ENCODE measurements at places on chromosomes 1 and 21. TPM values are rescaled to one million over a fixed set of nuclear protein-coding genes. Genes with fewer than 3 reads are reported as not detected.

- DNase-seq, result no peak
These were observed 327.5 kb downstream of the SETD4 start for GRCh38 chr21:35732788-35733187.

- no peak for DNase-seq
These were observed 35.0 kb downstream of the GALNT2 start for GRCh38 chr1:230102046-230102445.

GRCh38 chr1:240619906-240620621 lies 8.1 kb upstream of the GREM2 start:
- no peak for DNase-seq

DNA sequence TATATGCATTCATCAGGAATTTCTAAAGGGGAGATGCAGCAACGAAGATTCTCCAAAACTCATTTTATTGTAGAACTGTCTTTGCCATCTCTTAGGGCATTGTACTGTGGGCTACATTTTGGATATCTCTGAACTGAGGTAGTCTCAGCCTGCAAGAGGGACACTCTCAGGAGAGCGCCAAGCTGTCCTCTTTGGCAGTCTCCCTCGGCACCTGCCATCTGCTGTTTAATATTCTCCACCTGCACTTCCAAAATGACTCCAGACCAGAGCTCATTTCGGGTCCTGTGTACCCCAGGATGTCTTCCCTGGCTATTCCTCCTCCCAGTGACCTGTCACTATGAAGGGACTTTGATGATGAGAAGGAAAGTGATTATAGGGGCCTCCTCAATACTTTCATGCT lies 356.3 kb upstream of the C1orf174 start:
- DNase-seq, result no peak

DCDC2B gene
- polyA plus RNA-seq, result 3.1 TPM

CFHR4 gene
- polyA plus RNA-seq, result not detected

DNA sequence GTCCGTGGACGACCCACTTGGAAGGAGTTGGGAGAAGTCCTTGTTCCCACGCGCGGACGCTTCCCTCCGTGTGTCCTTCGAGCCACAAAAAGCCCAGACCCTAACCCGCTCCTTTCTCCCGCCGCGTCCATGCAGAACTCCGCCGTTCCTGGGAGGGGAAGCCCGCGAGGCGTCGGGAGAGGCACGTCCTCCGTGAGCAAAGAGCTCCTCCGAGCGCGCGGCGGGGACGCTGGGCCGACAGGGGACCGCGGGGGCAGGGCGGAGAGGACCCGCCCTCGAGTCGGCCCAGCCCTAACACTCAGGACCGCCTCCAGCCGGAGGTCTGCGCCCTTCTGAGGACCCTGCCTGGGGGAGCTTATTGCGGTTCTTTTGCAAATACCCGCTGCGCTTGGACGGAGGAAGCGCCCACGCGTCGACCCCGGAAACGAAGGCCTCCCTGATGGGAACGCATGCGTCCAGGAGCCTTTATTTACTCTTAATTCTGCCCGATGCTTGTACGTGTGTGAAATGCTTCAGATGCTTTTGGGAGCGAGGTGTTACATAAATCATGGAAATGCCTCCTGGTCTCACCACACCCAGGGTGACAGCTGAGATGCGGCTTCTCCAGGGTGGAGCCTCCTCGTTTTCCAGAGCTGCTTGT lies 32.4 kb downstream of the PRMT2 start:
- DNase-seq, result no peak

PTPRF gene
- 204 TPM for polyA plus RNA-seq

DNA sequence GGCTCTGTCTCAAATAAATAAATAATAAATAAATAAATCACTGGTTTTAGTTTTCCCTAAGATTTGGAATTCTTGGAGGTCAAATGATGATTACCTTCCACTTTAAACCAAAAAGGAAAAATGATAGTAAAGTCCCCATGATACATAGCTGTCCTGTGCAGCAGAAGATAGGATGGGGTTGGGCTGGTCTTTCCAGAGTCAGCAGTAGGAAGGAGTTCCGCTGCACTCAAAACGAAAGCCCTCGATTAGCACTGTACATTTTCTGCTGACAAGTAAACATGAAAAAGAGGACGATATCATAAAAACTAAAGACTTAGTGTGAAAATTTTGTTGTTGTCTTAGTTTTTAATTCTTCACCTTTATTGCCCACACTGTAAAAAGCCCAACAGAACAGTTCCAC lies 79.7 kb downstream of the ATP5PO start:
- DNase-seq, result no peak

- no peak for DNase-seq
These were observed 25.7 kb downstream of the MIA3 start for GRCh38 chr1:222643606-222643937.

DNA sequence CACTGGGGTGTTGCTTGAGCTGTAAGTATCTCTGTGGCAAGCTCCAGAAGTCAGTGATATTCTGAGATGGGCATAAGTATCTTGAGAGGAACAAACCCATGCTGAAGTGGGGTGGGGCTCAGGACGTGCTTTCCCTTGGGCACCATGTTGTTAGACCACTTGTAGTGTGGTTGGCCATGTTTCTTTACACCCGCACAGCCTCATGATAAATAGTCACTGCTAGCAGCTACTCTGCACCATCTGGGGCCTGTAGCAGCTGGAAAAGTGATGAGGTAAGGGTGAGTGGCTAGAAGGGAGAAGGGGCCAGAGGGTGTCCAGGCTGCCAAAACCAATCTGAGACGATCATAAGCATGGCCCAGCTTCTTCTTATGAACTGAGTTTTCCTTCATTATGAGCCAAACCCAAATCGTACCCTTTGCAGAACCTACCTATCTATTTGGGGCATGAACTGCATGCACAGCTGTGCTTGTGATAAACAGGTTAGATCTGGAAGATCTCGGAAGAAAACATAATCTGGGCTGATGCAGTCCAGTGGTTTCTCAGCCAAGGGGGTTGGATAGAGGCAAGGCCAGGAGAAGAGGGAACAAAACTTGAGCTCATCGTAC lies 91.9 kb upstream of the IRF2BP2 start:
- no peak for DNase-seq

- no peak for DNase-seq
These were observed 94.1 kb downstream of the SIK1 start for GRCh38 chr21:43332861-43333297.

GRCh38 chr1:3363023-3363422 lies 91.4 kb upstream of the ARHGEF16 start:
- DNase-seq, result no peak

DNA sequence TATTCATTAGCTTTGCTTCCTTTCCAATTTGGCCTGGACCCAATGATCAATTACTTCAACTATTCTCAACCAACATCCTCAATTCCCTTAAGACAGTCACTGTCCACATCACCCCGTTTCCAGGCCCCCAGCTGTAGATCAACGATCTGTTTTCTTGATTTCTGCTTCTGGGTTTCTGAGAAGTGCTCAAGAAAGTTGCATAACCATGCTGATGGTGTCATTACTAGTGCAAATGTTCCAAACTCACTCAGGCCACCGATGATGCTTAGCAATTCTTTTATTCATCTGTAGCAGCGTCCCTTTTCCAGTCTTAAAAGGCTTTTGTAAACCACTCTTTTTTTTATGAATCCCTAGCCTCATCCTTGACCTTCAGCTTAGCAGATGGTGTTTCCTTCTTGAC lies 155.8 kb upstream of the PTGFR start:
- DNase-seq, result no peak
